Peyer's patch (tissue), 4 donors: ENCODE measurements at places on chromosomes 11 and 22. TPM values are rescaled to one million over a fixed set of nuclear protein-coding genes. Genes with fewer than 3 reads are reported as not detected.

- H3K27me3 ChIP-seq: no peaks in the 10 kb centered on the region
- DNase-seq: peak; percentile 84
- H3K27ac ChIP-seq: peak overlapping the region; percentile 75
- H3K4me3 ChIP-seq: peak overlapping the region; percentile 64
- peaks cover 6% of the 10 kb centered on the region for H3K4me1 ChIP-seq
- no peaks in the 10 kb centered on the region for H3K36me3 ChIP-seq
These were observed 2.8 kb downstream of the SPON1 start for GRCh38 chr11:13965337-13965736.

DNA sequence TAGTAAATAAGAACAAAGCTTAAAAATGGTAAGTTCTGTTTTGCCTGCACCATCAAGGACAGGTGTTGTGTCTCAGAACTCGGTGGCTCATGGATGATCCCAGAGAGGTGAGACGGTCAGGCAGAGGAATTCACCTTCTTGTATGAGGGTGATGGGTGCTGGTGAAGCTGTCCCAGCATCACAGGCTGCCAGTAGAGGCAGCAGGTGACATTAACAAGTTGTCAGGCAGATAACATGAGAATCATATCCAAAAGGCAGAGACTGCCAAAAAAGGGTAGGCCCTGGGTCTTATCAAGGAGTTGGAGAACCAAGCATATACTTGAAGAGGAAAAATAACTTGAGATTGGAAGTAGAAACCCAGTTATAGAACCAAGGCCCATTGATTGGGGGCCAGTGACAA is 437.8 kb downstream of the DYNC2H1 start:
- no peaks in the 10 kb centered on the region for H3K27me3 ChIP-seq
- no peak overlapping the region for H3K27ac ChIP-seq
- no peak for DNase-seq
- no peak overlapping the region for H3K4me3 ChIP-seq
- no peaks in the 10 kb centered on the region for H3K36me3 ChIP-seq

GRCh38 chr22:29780748-29781676 is 13.8 kb downstream of the UQCR10 start:
- H3K27me3 ChIP-seq: no peaks in the 10 kb centered on the region
- no peak for DNase-seq
- H3K36me3 ChIP-seq: no peaks in the 10 kb centered on the region
- no peak overlapping the region for H3K27ac ChIP-seq
- no peaks in the 10 kb centered on the region for H3K4me1 ChIP-seq
- no peak overlapping the region for H3K4me3 ChIP-seq

GRCh38 chr11:1655168-1656060 is 25.8 kb downstream of the KRTAP5-5 start:
- DNase-seq: peak; percentile 36
- peaks cover 4% of the 10 kb centered on the region for H3K4me1 ChIP-seq
- no peaks in the 10 kb centered on the region for H3K36me3 ChIP-seq

- H3K27me3 ChIP-seq: no peaks in the 10 kb centered on the region
- DNase-seq: no peak
- no peaks in the 10 kb centered on the region for H3K36me3 ChIP-seq
- no peaks in the 10 kb centered on the region for H3K4me1 ChIP-seq
These were observed 130.1 kb upstream of the SYN3 start for GRCh38 chr22:33188326-33188725.

DNA sequence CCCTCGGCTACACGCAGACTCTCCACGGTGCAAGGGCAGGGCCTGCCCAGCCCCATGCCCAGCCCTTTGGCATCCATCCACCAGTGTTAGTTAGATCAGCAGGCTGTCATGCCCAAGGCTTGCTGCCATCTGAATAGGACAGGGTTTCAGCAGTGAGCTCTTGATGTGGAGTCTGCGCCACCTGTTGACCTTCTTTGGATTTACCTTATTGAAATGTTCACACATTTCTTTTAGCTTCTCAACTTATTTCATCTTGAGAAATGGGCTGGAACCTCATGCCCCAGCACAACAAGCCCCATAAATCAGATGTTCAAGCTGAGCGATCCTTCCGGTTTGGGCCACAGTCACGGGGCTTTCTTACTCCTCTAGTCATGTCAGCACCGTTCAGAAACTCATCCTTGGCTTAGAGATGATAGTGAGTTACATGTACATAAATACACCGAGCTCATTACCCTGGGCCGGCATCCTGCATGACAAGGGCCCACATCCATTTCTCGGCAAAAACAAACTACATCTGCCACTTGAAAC is 61.7 kb downstream of the PARVB start:
- no peaks in the 10 kb centered on the region for H3K27me3 ChIP-seq
- peak overlapping the region; percentile 57 for H3K27ac ChIP-seq
- no peak overlapping the region for H3K4me3 ChIP-seq

DNA sequence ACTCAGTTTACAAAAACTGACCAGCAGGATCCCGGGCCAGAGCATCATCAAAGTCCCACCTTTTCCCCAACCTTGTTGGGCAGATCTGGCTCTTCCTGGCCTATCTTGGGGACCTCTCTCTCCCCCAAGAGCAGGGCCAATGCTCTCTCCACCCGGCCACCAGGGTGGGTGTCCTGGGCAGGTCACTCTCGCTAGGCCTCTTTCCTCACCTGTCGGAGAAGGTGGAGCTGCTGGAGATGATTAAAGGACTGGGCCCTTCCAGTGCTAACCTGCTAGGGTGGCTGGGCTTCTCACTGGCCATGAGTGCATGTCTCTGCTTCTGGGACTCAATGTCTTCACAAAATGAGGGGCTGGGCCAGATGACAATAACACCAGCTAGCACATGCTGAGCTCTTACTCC is 2.9 kb upstream of the CAPN5 start:
- no peaks in the 10 kb centered on the region for H3K36me3 ChIP-seq
- no peak overlapping the region for H3K4me3 ChIP-seq
- no peak for DNase-seq
- H3K27ac ChIP-seq: no peak overlapping the region
- peaks cover 21% of the 10 kb centered on the region for H3K4me1 ChIP-seq
- H3K27me3 ChIP-seq: no peaks in the 10 kb centered on the region

DNA sequence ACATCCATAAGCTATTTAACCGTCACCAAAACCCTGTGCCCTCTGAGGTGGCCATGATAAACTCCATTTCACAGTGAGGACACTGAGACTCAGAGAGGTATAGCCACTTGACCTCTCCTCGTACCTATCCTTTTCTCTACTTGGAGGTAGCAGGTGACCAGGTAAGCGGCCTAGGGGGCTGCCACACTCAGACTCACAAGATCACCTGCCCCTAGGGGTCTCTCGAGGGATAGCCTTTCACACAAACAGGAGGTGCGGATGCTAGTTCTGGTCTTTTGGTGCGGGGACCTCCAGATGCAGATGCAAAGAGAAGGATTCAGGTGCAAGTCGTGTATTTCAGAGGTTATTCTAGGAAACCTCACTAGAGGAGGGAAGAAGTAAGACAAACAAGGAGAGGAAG is 14.6 kb downstream of the MS4A18 start:
- no peaks in the 10 kb centered on the region for H3K36me3 ChIP-seq
- no peak overlapping the region for H3K4me3 ChIP-seq
- no peaks in the 10 kb centered on the region for H3K27me3 ChIP-seq
- no peak overlapping the region for H3K27ac ChIP-seq

Gene CASTOR1
- total RNA-seq: 7.1 TPM

Gene MMP3
- not detected for total RNA-seq

Gene CAVIN3
- total RNA-seq: 40.4 TPM
